ENCODE measurements at places on chromosomes 16 and 17.

DNA sequence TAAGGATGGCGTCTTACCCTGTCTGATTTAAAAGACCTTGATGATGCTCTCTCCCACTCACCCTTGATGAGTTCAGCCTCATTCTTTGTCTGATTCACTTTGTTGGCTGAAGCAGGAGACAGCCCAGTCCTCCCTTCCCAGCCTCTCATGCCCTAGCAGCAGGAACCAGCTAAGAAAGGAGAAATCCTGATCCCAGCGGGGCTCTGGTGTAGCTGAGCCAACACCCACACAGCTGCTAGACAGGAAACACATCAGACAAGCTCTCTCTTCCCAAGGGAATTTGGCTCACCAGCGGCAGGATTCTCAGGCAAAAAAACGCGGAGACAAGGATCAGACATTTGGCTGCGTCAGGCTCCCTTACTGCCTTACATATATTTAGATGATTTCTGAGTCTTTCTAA lies 211.5 kb downstream of the CDH11 start:
- no peak for DNase-seq

DNA sequence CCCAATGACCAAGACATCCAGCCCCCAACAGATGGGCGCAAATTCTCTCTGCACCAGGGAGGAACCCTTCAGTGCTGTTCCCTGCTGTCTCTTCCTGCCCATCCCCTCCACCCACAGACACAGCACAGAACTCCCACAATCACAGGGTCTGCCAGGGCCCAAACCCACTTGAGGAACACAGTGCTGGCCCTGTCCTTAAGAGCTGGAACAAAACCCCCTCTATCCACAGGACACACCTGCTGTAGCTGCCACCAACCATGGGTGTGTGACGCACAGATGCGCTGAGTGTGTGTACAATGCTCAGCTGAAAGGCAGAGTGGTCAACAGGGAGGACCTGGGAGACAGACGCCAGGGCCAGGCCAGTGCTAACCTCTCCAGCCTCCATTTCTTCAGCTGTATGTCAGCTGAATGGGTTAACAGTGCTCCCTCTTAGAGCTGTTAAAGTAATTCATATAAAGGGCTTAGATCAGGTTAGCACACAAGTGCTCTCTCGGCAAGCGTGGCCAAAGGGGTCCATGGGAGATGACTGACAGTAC lies 62.1 kb downstream of the AMFR start:
- DNase-seq, result no peak

DNA sequence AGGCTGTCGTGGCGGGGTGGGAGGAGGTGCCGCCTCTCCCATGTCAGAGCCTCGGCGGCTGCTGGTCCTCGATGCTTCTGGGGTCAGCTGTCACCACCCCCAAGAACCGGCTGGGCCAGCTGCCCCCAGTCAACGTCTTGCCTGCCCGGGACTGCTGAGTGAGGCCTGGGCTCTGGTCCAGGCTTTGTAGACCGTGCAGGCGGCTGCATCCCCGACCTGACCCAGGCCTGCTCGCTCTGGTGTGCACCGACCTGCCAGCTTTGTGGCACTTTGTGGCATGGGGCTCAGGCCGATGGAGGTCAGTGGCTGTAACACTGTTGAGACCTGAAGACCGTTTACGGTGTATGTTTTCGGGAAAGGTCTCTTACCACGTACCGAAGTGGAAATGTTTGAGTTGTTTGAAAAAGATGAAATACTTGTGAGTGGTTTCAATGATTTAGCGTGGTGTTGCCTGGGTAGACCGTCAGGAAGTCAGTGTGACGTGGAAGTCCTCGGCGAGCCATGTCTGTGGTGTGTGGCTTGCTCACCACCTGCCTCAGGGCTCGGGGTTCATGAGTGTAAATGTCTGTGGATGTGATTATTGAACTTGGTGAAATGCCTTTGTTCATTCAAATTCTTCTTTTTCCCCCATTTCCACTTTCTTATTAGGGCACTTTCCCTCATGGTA lies 53.2 kb upstream of the ZNF750 start:
- DNase-seq, result no peak

DNA sequence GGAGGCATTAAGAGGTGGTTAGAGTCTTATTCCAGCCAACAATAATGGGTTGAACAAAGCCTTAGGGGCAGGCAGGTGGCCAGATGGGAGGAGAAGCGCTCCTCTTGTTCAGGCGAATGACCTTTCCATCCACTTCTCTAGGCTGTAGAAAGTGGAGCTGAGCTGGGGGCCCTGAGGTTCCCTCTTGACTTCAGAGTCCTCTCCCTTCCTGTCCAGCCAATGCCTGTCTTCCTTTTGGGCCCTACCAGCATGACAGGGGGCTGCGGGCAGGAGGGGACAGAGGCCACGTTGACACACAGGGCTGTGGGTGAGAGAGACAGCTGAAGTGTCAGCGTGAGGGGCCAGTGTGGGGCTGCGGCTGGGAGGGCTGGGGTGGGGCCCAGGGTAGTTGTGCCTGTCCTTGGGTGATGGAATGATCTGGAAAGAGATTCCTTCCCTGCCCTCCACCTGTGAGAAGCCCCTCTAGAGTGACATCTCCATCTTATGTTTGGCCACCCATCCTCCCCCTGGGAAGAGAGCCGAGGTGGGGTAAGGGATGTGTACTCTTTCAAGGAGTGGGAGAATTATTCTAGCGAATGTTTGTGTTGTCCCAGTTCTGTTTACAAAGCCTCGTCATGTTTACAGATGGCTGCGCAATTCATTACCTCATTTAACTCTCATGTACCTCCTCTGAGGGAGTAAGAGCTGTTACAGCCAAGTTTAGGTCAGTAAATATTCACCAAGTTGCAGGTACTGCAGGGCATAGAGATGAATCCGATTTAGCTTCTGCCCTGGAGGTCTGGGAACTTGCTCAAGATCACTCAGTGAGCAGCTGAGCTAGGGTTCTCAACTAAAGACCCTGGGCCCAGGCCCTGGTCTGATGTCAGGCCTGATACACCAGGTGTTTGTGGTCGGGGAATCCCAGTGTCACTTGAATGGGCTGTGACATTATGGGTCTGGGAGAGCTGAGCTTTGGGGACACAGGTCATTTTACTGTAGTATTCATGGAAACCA lies 3.3 kb downstream of the ERBB2 start:
- peak; percentile 95 for DNase-seq

DNA sequence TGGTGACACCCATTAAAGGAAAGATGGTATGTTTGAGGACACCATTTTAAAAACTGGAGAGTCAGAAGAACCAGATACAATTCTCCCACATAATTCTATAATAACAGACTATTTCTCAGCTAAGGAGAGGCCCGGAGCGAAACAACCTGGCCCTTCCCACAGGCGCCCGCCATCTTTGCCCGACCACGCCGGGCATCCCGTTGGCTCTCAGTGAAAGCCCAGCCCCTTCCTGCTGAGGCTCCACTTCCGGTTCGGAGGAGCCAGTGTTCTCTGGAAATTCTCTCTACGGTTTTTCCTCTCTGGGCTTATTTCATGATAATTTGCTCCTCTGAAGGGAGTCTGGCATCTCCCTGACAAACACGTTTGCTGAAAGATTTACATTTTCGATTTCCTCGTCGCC lies 175.7 kb downstream of the AXIN2 start:
- no peak for DNase-seq

DNA sequence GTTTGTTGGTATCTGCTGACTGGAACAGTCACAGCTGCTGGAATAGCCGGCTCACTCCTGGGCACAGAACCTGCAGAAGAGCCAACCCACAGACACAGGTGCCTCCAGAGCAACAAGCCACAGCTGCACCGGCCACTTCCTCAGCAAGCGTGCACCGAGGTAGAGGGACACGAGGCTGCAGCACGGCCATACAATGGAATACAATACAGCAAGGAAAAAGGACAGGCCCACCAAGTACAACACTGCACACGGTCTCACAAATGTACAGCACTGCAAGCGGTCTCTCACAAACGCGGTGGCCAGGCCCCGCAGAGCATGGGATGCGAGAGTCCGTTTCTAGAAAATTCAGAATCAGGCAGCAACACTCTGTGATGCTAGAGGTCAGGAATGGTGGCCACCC lies 47.4 kb upstream of the PABPN1L start:
- no peak for DNase-seq

GRCh38 chr17:12230481-12231354 lies 210.0 kb downstream of the MAP2K4 start:
- no peak for DNase-seq

GRCh38 chr16:89084411-89084810 lies 9.2 kb upstream of the ACSF3 start:
- no peak for DNase-seq

DNA sequence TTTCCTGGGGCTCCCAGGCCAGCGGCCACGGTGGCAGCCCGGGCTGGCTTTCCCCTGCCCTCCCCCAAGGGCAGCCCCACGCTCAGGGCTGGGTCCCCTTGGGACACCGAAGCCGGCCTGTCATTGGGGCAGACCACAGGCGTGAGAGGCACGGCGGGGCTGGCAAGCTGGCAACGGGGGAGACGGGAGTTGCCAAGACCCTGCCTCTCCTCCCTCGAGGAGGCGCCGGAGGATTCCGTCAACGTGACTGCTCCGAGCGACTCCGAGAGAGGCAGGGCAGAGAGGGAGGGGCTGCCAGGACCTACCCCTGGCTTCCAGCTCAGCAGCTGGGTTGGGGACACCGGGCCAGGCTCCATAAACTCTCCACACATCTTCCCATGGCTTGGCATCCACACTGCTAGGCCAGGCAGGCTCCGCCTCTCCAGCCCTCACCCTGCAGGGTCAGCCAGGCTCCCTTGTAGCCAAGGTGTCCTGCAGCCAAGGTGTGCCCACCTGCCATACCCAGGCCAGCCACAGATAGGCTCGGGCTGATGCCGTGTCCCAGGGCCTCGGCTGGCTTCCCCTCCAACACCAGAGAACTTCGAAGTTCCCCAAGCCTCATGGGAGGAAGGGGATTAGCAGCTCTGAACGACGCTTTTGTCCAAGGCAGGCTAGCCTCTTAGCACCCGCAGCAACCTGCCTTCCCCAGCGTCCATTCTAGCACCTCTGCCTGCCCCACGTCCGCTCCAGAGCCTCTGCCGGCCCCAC lies 25.5 kb downstream of the TIMM22 start:
- DNase-seq, result no peak

- no peak for DNase-seq
These were observed 23.2 kb downstream of the MYH3 start for GRCh38 chr17:10633738-10634379.

DNA sequence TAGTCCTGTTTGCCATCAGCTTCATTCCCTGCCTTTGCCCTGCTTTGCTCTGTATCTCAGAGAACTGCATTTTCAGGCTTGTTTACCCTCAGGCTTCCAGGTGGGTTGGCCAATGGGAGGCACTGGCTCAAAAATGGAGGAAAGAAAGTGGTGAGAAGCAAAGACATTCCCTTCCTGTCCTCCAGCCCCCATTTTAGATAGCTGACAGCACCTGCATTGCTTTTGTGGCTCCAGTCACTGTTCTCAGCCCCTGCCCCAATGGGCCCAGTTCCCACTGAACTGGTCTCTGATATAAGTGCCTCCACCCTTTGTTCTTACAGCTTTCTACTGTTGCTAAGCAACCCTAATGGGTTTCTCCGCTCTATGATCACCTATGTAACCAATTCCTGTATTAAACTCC lies 19.4 kb upstream of the SDK2 start:
- DNase-seq, result no peak

DNA sequence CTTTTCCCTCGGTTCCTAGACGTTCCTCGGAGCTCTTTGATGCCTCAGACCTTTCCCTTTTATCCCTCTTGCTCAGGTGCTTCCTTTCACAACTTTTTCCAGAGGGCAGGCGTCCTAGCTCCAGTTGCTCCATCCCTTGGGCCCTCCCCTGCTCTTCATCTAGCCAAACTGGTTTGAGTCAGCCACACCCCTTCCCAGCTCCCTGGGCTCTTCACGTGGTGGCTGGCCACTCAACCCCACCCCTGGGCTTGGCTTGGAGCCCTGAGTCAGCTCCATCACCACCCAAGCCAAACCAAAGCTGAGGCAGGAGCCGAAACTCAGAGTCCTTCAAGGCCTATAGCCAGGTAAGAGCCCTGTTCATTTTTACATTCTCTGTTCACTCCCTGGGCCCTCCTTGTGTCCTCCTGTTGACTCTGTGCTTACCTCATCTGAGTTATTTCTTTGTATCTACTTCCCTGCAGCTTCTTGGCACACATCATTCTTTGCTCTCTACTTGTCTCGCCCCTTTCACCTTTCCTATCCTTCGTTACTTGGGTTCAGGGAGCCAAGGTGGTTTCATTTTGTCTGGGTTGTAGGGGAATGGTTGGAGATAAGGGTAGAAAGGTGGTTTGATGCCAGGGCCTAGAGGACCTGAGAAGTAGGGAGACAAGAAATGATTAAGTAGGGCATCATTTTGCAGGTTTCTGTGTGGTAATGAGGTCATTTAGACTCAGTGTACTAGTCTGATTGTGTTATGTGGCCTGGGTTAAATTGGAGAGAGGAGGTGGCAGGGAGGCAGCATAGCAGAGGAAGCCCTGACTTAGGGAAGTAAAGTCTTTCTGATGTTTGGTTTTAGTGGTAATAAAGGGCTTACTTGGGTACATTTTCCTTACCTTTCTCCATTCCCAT lies 7.6 kb upstream of the PHKG2 start:
- DNase-seq, result peak; percentile 98

DNA sequence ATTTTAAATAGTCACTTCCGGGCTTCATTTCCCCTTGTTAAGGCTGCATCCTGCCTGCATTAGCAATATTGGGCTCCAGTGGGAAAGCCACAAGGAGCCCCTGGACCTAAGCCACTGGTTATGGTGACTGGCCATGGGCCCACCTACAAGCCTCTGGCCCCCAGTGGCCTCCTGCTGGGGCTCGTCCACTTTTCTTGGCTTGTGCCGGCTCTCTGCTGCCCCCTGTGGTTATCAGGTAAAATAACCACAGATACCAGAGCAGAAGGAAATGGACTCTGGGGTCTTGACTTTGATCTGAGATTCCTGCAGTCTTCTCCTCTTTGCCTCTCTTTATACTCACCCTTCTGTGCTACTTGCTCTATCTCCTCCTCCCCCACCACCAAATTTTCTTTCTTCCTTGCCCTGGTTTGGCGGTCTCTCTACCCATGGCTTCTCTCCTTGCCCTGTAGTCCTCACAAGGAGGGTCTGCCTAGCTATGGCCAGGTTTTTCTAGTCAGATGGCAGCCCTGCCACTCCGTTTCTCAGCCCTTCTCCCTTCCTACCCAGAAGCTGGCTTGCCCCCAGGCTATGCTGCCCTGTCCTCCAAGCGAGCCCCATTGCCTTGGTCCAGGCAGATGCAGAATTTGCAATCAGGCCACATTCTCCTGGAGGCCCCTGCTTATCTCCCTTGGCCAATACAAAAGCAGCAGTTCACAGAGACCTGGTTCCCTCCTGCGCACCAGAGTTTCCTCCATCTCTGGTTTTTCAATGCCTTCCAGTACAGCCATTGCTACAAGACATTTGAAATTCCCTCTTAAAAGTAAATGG lies 82.9 kb upstream of the RCVRN start:
- peak; percentile 37 for DNase-seq

- DNase-seq, result no peak
These were observed 67.8 kb downstream of the ADCY9 start for GRCh38 chr16:4048481-4048880.

DNA sequence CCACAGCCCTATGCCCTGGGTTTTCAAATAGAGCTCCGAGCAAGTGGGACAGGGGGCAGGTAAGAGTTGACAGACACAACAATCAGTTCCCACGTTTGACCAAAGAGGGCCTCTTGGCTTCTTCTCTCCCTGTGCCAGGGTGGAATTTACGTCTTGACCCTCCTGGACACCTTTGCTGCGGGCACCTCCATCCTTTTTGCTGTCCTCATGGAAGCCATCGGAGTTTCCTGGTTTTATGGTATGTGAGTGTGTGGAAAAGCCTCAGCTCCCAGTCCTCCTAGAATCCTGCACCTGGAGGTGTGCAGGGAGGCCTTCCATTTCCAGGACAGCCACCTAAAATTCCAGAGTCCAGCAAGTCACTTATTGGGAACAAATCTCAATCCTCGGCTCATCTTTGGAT lies 42.5 kb downstream of the SLC6A2 start:
- DNase-seq, result no peak

GRCh38 chr17:7308625-7309433 lies 1.4 kb downstream of the EIF5A start:
- DNase-seq, result peak; percentile 74
